ENCODE measurements at places on chromosomes 11 and 22.

- no peak for DNase-seq
These were observed 35.5 kb upstream of the SLC22A24 start for GRCh38 chr11:63179432-63180041.

DNA sequence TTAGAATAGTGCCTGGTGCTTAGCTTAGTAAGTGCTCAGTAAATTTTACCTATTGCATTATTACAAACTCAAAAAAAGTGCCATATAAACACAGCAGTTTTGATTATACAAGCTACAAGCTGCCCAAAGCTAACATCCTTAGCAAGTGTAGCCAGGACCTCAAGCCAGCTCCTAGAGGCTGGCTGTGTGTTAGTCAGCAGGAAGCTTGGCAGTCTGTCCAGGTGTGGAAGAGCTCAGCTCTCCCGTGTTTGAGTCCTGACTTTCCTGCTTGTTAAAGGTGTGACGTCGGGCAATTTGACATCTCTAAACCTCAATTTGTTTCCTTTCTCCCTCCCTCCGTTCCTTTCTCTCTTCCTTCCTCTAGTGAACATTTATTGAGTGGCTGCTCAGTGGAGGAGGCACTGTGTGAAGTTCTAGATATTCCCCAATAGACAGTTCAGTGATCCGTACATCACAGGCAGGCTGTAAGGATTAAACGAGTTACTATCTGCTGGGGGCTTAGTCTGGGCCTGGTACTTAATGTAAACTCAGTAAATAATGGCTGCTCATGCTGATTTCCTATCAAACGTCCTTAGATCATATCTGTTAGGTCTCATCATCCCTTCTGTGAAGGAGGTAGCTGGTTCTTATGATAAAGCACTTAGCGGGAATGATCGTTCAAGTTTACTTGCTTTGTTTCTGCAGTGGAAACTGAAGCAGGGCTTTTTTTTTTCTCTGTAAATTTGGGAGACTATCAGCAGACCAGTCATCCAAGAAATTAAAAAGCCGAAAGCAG, 68.7 kb downstream of the PRR5L start:
- no peak for DNase-seq

- no peak for DNase-seq
These were observed 60.2 kb downstream of the MICAL3 start for GRCh38 chr22:17964156-17964555.

GRCh38 chr11:122341477-122341876, 225.5 kb upstream of the BLID start:
- DNase-seq: no peak

GRCh38 chr22:48459859-48460823, 1367.5 kb downstream of the BRD1 start:
- no peak for DNase-seq

GRCh38 chr11:2536440-2536989, 91.7 kb downstream of the KCNQ1 start:
- no peak for DNase-seq

Measured in activated CD4-positive, CD25-positive, alpha-beta regulatory T cell treated with anti-CD3 and anti-CD28 coated beads, Interleukin-2, amount 50 U/mL, for 72 hours (primary cell).